Right renal pelvis (tissue), 4 donors: ENCODE measurements at places on chromosomes 7 and 10. TPM values are rescaled to one million over a fixed set of nuclear protein-coding genes. Genes with fewer than 3 reads are reported as not detected.

DNA sequence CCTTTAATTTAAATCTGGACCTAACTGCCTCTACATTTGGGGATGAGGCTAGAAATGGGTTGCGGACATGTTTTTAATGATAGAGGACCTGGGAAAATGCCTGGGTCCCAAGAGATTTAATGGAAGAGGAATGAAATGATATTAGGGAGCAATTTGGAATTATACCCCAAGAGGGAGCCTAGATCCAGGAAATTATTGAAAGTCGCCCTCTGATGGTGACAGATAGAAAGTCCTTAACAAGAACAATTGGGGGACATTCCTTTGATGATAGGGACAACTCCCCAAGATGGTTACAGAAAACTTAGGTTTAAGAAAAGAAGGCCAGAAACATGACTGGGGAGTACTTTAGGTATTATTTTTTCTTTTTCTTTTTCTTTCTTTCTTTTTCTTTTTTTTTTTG lies 9.5 kb upstream of the TSGA13 start:
- DNase-seq = peak; percentile 7

DNA sequence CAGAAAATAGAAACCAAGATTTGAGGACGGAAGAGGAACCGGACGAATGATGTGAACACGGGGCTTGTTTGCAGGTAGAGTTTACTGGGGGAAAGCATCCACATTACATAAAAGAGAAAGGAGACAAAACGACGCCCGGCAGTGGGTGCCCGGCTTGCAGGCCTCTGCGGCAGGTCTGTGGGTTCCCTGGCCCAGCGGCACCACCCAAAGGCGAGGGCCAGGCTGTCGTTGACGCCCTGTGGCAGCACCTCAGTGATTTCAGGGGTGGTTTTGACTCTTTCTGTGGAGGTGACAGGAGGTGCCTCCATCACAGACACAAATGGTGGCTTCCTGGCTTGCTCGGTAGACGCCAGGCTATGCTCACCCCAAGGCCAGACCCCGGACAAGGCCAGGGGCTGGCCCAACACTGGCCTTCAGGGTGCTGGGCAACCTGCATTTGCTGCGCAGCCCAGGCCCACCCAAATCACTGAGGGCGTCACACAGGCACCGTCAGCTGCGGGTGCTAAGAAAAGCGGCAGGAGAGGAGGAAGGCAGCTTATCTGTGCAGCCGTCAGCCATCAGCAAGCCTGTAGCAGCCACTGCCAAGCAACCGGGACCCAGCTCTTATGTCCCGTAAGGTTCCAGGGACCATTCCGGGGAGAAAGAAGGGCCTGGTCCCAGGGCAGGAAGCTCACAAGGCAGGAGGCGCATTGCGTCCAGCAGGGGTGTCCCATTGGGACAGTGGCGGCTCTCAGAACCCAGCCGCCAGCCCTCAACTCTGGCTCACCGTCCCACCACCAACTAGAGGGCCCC lies 230.3 kb downstream of the PTPRN2 start:
- DNase-seq = no peak

Gene CPEB3
- 3.5 TPM for polyA plus RNA-seq

Gene NPFFR1
- polyA plus RNA-seq = 0.11 TPM

DNA sequence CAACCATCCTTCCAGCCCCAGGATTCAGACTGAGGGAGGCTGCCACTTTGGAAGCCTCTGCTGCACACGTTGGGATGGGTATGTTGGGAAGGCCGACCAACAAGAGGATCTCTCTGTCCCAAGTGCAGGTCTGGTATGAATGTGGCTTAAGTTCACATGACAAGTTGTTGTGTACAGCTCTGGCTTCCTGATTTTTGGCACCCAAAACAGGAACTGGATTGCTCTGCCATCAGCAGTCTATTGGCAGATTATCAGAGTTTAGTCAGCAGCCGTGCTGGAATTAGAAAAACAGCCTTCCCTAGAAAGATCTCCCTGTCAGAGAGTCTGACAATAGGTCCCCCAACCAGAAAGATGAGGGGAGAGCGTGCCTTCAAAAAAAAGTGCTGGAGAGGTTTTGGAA lies 66.9 kb downstream of the GOLGA7B start:
- DNase-seq = no peak

Gene PLEKHA1
- polyA plus RNA-seq = 105 TPM

Gene SP8
- polyA plus RNA-seq = not detected

Gene CELF2
- polyA plus RNA-seq = 12.2 TPM

DNA sequence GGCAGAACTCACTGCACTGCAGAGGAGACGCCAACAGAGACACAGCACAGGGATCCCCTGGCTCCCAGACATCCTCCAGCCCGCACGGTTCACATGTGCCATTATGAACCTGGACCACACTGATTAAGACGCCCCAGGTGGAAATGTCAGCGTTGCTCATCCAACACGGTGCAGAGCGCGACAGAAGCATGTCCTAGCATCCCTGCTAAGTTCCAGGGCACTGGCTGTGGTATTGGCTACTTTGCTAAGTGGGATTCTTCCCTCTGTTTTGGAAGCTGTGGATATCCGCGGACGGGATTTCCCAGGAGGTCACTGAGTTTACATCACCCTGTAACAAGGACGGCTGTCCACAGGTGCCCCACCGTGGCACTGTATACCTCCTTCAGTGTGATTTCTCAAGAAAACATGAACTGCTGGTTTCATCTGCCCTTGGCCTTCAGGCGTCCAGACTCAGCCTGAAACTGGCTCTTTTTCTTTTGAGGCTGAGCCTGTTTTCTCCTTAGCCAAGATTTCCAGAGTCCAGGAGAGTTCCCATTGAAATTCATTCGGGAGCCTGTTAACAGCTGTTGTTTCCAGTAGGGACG lies 324.0 kb downstream of the WDR37 start:
- no peak for DNase-seq

DNA sequence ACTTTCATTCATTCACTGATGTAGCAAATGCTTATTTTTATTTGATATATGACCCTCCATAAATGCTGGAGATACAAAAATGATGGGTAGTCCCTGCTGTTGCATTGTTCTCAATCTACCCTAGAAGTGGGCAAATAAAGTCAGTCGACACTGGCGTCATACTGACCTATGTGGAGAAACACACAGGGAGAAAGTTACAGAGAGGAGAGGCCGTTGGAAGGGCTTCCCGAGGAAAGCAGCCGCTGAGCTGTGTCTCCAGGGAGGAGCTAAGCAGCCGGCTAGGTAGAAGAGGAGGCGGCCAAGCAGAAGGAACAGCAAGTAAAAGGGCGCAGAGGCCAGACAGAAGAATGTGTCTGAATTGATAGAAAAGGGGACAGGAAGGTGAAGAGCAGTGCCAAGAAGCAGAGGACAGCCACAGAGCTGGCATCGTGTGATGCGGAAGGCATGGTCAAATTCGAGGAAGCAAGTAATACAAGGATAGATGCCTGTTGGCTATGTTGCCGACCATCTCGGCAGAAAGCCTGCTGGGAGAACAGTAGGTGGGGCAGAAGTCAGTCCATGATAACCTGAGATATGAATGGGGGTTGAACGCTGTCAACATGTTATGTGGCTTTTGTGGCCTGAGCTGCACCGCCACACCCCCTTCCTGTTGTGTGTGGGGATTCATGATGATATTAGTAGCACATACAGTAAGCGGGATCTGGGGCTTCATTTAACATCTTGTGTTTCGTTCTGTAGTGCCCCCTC lies 25.9 kb downstream of the ST8SIA6 start:
- DNase-seq = no peak

Gene GHRHR
- not detected for polyA plus RNA-seq
